ENCODE measurements at places on chromosomes 5 and 9. TPM values are rescaled to one million over a fixed set of nuclear protein-coding genes. Genes with fewer than 3 reads are reported as not detected.

TMEM215 gene
- 0.75 TPM for total RNA-seq

GRCh38 chr9:112819635-112820496 is 69.3 kb downstream of the SNX30 start:
- no peak overlapping the region for H3K4me3 ChIP-seq
- no peaks in the 10 kb centered on the region for H3K27me3 ChIP-seq
- H3K4me1 ChIP-seq = peaks cover 8% of the 10 kb centered on the region
- H3K36me3 ChIP-seq = no peaks in the 10 kb centered on the region

PCDHGA5 gene
- 4.5 TPM for total RNA-seq

GRCh38 chr5:142295084-142295758 is 29.6 kb downstream of the SPRY4 start:
- H3K27me3 ChIP-seq = no peaks in the 10 kb centered on the region
- no peaks in the 10 kb centered on the region for H3K36me3 ChIP-seq
- peak overlapping the region; percentile 94 for H3K27ac ChIP-seq
- no peak overlapping the region for H3K4me3 ChIP-seq

SLC1A3 gene
- total RNA-seq = 3.0 TPM

- H3K4me3 ChIP-seq = peak overlapping the region; percentile 2
- no peak overlapping the region for H3K27ac ChIP-seq
- no peaks in the 10 kb centered on the region for H3K4me1 ChIP-seq
- H3K27me3 ChIP-seq = no peaks in the 10 kb centered on the region
Observed at GRCh38 chr5:100595812-100596173, 60.6 kb downstream of the FAM174A start.

DNA sequence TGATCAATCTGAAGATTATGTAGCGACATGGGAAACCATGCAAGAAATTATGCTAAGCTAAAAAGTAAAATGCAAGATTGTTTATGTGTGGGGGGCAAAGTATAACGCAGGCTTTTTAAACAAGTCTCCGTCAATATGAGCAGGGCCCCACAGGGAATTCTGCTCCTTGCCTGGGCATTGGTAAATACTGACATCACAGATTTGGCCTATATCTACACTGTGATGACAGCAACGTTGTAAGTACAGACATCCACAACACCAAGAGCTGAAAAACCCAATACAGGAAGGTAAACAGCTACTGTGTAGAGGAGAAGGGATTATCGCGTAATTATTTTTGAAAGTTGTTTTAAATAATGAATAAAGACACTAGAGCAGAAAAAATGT is 74.5 kb upstream of the SLC25A51 start:
- no peak overlapping the region for H3K4me3 ChIP-seq
- no peak overlapping the region for H3K27ac ChIP-seq
- peaks cover 9% of the 10 kb centered on the region for H3K36me3 ChIP-seq
- DNase-seq = no peak

DNA sequence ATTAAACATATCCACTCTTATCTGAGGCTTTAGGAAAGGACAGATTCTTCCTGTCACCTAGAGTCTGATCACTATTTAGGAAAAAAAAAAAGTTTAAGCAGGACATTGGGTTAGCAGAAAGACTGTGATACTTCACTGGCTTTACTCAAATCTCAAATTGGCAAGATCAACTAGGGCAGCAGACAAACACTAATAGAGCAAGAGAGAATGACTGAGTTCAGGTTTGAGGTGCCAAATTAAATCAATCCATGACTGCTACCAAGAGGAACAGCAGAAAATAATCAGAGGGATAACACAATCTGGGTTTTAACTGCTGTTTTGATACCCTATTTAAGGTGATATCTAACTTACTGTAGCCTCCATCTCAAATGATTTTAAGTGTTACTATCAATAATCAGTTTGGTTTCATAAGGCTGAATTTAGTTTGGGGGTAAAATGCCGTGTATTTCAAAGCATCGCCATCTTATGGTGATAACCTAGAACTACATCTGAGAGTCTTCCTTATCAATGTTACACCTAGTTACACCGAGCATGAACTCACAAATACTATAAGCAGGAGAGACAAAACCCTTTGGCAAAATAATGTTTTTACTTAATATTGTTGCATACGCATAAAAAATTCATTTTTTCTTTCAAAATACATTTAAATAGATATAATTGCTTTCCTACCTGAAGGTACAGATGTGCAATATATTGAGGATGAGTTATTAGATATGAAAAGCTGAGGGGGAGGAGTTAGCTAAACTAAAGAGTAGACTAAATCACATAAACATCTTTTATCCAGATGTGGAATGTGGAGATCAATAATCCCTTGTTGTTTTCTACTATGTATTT is 286.4 kb upstream of the CDH12 start:
- H3K27ac ChIP-seq = no peak overlapping the region
- H3K4me1 ChIP-seq = no peaks in the 10 kb centered on the region
- H3K4me3 ChIP-seq = no peak overlapping the region
- H3K36me3 ChIP-seq = no peaks in the 10 kb centered on the region
- H3K27me3 ChIP-seq = no peaks in the 10 kb centered on the region

Data from ascending aorta (tissue), 2 donors.